Endothelial cell (in vitro differentiated cells): ENCODE measurements at places on chromosomes 2 and 18. TPM values are rescaled to one million over a fixed set of nuclear protein-coding genes. Genes with fewer than 3 reads are reported as not detected.

DNA sequence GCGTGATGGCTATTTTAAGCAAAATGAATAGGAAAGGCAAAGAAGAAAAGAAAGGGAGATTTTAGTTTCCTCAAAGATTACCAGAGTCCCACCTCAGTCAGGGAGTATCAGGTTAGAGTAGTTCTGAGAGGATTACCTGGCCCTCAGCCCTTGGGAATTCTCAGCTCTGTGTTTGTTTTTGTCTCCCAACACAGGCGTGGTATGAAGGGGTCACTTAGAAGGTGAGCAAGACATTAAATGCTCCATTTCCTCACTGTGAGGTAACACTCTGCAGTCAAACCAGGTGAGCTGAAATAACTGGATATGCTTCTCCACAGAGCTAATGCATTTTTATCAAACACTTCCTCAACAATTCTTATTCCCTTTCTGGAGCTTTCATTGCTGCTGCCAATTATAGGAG, 232.2 kb downstream of the IKZF2 start:
- no peak for DNase-seq

The KIF3C gene
- total RNA-seq = 78.1 TPM

The SPATA3 gene
- total RNA-seq = not detected

DNA sequence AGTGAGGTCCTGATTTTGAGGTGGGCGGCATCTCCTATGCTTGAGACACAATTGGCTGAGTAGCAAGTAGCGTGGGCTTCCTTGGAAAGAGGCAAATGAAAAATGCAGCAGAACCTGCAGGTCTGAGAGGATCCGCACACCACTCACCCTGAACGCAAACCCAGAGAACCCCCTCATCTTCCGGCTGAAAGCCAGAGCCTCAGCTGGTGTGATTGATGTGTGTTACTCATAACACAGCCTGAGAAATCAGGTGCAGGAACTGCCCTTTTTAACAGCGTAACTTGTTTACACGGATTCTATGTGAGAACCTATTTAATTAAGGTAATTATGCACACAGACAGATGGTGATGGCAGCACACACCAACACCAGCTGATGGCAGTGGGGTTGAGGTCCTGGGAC, 123.4 kb downstream of the MRO start:
- DNase-seq = no peak

- DNase-seq = no peak
Observed at GRCh38 chr2:7352191-7352590, 435.0 kb downstream of the RNF144A start.

The SPHKAP gene
- total RNA-seq = 0.05 TPM

The SAG gene
- not detected for total RNA-seq

GRCh38 chr2:225319872-225320271, 79.6 kb upstream of the NYAP2 start:
- no peak for DNase-seq

DNA sequence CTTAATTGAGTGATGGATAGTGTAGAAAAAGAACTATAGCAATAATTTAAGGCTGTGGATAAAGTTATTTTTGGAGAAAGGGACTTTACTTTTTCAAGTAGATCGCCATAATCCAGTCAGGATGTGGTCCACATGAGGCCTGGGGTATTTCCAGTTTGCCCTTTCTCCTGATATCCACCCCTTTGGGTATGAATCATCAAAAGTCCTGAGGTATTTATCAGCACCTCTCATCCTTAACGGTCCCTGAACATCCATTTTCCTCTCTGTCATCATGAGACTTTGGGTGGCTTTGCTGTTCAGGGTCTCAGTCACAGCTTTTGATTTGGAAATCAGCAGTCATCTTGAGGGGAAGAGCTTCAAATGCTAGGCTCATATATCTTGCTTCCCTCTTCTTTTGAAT, 39.3 kb upstream of the ELAC1 start:
- no peak for DNase-seq

DNA sequence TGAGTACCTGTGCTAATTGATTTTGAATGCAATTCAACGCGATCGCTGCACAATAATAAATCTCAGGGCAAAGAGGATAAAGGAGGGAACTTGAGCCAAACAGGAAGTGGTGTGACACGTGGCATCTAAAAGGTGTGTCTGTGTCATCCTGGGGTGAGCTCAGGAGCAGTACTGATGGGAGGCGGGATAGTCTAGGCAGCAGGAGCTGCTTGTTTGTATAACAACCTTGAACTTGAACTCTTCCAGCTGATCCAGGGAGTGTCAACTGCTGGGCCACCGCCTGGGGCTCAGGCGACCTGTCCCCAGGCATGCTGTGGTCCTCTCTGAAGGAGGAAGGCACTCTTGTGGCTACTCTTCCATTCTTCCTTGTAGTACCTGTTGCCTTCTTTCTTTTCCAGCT, 61.2 kb downstream of the BOD1L2 start:
- DNase-seq = no peak

The CDH7 gene
- total RNA-seq = 0.44 TPM

DNA sequence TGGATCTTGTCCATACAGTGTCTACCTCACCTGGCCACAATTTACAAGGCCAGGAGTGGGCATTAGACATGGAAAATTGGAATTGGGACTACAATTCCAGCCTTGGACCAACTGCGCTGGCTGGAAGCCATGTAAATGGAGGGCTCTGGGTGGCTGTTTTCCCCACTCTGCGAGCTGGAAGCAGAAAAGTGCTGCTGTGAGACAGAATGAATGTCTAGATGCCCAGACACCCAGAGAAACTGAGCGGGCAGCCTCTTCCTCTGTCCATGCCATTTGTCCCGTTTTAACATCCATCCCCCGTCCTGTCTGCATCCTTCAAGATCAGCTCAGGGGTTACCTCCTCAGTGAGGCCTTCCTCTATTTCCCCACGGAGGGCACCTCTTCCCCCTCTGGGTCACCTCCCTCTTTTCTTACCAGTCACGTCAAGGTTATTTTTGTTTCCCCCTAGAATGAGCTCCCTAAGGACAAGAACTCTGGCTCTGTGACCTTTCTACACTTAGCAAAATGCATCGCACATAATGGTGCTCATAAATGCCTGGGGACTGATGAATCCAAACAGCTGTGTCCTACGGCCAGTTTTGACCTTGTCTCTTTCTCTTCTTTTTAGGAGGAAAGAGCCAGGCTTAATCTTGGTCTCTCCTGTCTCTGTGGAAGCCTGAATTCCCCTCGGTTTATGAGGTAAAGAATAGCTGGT, 41.2 kb downstream of the MCFD2 start:
- DNase-seq = no peak

DNA sequence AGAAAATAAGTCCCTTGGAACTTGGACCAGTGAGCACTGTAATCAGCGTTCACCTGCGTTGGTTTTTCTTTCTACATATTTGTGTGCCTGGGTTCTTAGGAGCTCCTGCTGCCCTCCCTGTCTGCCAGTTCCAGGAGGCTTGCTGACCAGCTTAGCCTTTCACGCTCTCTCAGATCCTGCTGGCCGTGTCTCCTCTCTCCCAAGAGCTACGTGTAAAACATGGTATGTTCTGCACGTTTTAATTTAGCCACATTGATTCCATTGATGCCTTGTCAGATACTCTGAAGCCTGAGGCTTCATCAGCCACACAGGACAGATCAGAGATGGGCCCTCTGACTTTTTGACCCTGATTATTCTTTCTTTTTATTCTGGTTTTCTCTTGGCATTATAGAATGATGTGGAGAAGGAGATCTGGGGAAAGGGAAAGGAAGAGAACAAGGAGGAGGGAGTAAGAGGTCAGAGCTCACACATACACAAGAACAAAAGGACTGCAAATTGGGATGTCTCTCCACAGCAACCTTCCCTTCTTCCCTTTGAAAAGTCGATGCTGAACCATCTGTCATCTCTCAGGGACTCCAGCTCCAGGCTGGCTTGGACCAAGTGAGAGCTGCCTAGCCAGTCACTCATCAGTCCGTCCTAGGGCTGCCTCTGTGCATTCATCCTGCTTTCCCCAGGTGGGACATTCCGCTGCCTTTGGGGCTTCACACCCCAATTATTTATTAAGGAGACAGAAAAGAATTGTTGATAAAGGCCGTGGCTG, 152.8 kb downstream of the PIK3C3 start:
- DNase-seq = no peak

The RND3 gene
- 2.9 TPM for total RNA-seq

- no peak for DNase-seq
Observed at GRCh38 chr2:13197248-13197647, 480.5 kb downstream of the TRIB2 start.

- no peak for DNase-seq
Observed at GRCh38 chr2:127911737-127912136, 26.0 kb upstream of the AMMECR1L start.

The CELF4 gene
- 0.44 TPM for total RNA-seq

DNA sequence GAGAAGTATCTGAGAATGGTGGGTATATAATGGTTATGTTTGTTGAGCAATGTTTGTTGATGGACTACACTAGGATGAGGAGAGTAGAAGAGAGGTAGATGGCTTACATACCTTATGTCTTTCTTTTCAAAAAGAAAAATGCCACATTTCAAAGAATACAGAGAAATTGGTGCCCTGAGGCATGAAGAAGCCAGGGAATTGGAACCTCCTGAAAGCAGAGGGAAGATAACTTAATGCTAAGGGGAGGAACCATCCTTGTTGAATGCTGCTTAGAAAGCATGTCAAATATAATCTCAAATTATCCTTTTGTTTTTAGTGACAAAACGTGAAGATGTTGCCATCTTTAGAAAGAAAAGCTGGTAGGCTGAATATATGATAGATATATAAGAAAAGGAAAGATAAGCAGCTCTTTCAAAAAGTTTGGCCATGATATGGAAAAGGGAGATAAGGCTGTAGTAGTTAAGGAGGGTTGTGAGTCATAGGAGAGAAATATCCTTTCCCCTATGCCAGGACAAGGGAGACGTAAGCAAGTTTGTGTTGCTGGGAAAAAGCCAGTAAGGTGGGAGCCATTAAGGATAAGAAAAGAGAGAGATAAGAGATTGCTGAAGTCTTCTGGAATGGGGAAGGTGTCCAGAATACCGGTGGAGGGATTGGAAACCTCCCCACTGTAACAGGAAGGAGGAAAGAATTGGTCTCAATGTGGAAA, 66.3 kb downstream of the SCN2A start:
- no peak for DNase-seq

GRCh38 chr2:30684026-30684425, 123.2 kb downstream of the CAPN13 start:
- no peak for DNase-seq

GRCh38 chr18:74512321-74513053, 16.3 kb downstream of the CNDP2 start:
- DNase-seq = no peak

DNA sequence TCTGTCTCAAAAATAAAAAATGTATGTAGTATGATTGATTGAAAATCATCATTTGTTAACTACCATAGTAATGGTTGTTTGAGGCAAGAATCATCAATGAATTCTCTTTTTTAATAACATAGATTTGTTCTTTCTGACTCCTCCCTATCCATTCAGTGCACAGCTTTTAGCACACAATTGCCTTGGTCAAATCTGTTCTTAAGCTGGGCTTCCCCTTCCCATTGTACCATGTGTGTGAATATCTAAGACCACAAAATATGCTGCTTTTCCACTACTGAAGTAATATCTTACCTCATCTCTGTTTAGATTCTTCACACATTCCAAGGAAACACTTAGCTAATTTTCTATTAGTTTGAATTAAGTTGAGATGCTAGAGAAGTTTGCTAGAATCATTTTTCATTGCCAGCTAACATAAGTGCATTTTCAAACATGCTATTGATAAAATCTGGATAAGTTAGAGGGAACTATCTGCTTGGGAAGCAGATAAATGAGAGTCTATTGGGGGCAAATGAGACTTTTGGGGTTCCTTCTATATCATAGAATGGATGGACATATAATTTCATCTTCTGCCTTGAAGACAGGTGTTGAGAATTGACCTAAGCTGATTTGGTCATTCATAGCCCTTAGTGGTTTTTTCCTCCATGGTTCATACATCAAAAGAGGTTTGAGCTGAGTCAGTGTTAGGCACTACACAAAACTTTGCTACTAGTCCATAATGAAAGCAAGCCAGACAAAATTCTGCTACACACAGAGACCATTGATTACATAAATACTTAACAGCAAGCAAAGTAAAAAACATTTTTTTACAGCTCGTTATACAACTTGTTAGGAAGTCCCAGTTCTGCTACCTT, 231.9 kb downstream of the PLCL1 start:
- no peak for DNase-seq

The ITGA4 gene
- total RNA-seq = 5.7 TPM

DNA sequence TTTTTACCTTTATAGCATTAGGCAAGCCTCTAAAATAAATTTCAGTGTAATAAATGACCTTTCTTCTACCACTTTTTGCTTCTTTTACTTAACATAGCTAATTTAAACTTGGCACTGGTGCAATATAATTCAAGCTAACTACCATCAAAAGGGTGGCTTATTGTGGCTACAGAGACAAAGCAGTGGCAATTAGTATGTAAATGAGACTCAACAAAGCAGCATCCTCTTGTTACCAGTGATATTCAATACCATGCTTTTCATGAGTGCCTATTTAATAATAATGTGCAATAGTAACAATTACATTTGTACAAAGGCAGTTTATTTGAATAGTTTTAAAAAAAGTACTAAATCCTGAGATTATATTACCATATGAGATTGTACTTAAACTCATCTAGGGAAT, 93.4 kb downstream of the SOS1 start:
- no peak for DNase-seq

The CEP68 gene
- 63.3 TPM for total RNA-seq

DNA sequence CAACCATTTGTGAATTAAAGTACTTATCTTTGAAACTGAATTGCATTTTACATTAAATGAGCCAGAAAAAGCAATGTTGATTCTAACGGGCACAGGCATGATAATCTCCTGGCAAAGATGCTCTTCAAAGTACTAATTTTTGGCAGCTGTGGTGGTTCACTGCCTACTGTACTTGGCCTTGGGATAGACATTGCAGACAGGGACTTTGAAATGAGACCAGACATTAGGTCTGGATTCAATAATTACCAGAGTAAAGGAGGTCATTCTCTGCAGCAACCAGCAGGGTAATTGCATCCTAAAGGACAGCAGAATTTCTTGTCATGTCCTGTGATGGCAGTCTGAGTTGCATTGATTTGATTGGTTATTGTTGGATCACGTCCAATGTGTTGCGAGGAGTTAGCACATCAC, 986.5 kb downstream of the TDRD15 start:
- DNase-seq = no peak

- no peak for DNase-seq
Observed at GRCh38 chr18:63316612-63317555, 2.7 kb downstream of the BCL2 start.

DNA sequence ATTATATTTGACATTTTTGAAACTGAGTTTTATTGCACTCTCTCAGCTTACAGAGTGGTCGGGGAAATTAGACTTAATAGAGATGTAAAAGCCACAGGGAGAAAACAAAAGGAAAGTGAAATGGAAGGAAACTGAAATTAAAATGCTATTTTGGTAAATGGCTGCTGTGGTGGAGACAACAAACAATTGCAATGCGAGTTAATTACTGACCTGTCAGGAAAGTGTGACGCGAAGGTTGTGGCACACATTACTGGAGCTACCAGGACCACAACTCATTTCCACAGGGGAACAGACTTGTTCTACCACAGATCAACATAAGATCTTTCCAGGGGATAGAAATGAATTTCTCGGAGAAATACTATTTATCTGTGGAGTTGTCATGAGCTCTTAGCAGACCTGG, 19.5 kb downstream of the ARHGAP15 start:
- no peak for DNase-seq

The SRD5A2 gene
- total RNA-seq = 0.64 TPM
